ENCODE measurements at places on chromosomes 13 and 19. TPM values are rescaled to one million over a fixed set of nuclear protein-coding genes. Genes with fewer than 3 reads are reported as not detected.

ZNF563 gene
- 3.9 TPM for polyA plus RNA-seq

SHC2 gene
- 27.7 TPM for polyA plus RNA-seq

FAM124A gene
- polyA plus RNA-seq, result 4.8 TPM

CPAMD8 gene
- polyA plus RNA-seq, result 43.5 TPM

DYRK1B gene
- polyA plus RNA-seq, result 34.2 TPM

Measured in left kidney (tissue), 8 donors.